ENCODE measurements at places on chromosomes 1 and 21.

DNA sequence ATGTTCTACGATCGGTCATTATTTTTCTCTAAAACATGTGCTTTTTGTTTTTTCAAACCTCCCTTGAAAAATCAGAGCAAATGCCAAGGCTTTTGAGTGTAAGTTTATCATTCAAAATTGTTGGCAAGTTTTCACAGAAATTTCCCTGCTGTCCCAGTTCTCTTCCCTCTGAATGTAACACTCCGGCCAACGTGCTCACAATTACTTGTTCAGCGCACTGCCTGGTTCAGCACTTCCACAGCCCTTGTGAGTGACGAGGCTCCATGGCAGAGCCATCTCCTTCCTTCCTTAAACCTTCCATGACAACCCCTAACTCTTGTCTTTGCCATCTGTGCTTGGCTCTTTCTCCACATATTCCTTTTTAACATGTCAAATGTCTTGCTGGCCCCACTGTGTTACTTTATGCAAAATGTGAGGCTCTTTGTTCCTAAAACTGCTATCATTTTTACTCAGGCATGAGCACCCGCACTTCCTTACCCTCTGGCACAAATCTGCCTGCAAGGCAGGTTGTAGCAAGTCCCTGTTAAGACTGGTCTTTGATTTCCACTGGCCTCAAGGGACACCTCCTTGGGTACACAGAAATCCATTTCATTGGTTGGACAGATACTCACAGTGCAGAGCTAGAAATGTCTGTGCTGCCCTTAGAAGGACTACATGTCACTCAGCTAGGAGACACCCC lies 142.8 kb downstream of the HUNK start:
- no peak for DNase-seq

- no peak for DNase-seq
These were observed 86.9 kb downstream of the KCNJ15 start for GRCh38 chr21:38343691-38344090.

DNA sequence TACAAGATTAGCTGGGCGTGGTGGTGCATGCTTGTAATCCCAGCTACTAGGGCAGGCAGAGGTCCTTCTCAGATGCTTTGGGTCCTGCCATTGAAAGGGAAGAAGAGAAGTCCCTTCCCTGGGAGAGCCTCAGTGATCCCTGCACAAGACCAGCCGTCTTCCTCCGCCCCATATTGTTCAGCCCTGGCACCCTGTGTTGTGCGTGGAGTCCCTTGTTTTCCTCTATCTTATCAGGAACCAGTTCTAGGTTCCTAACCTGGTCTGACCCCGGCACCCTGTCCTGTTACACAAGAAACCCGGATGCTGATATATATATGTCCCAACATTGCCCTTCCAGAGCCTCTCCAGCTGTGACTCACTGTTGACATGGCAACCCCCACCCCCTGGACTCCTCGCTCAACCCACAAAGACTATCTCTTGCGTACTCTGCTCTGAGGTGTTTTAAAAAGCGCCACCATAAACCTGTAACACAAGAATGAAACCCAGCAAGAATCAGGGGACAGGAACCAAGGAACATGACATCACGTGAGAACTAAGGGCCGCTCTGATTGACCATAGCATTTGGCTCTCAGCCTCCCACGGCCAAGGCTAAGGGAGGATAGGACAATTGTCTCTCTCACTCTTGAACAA lies 4.8 kb downstream of the MX2 start:
- DNase-seq, result no peak

DNA sequence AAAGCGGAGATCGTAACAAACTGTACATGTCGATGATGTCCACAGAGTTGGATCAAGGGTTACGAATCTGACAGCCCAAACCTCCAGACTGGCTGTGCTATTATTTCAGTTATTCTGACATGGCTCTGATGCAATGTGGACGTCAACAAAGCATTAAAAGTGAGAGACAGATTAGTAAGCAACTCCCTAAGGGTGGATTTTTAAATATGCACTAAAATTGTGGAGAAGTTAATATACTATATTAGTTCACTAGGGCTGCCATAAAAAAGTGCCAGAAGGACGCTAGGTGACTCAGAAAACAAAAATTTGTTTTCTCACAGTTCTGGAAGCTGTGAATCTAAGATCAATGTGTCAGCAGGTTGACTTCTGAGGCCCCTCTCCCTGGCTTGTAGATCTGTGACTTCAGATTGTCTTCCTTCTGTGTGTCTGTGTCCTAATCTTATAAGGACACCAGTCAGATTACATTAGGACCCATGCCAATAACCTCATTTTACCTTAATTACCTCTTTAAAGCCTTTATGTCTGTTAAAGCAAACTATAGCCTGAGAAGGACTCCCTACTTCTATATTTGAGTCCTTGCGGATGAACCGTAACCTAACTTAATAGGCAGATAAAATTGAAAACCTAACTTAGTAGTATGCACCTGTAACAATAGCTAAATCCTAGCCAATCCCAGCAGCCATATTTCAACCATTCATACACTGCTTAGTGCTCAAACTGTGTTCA lies 66.0 kb upstream of the BACH1 start:
- DNase-seq, result no peak

- DNase-seq, result no peak
These were observed 666.2 kb downstream of the PTPRC start for GRCh38 chr1:199305053-199305452.
